ENCODE measurements at places on chromosomes 1 and 21. TPM values are rescaled to one million over a fixed set of nuclear protein-coding genes. Genes with fewer than 3 reads are reported as not detected.

Gene COL8A2
- total RNA-seq = 10.7 TPM

GRCh38 chr21:36156815-36157670, at the start of gene DOP1B:
TSS of gene DOP1B (plus strand) at chr21:36156824. CDS start at chr21:36164734, 7,910 bp downstream.
- no peak for DNase-seq

GRCh38 chr1:119294199-119294598, 74.4 kb upstream of the HAO2 start:
- no peak for DNase-seq

GRCh38 chr1:47901001-47901575, 96.1 kb downstream of the TRABD2B start:
- no peak for DNase-seq

GRCh38 chr1:234489007-234489697, 10.2 kb upstream of the TARBP1 start:
- no peak for DNase-seq

- peak; percentile 37 for DNase-seq
These were observed 312.1 kb downstream of the BACH1 start for GRCh38 chr21:29610779-29611360.

- DNase-seq = no peak
These were observed 12.2 kb downstream of the C1orf74 start for GRCh38 chr1:209772126-209772525.

Gene ELAPOR1
- 3.5 TPM for total RNA-seq

GRCh38 chr1:222801067-222801466, 13.8 kb upstream of the DISP1 start:
- no peak for DNase-seq
